ENCODE measurements at places on chromosomes 5 and 9.
A peak's percentile ranks its signal among the peaks of the same experiment; 100 is the strongest.

- no peak for DNase-seq
Measured at GRCh38 chr5:127766676-127767335, 63.6 kb downstream of the CCDC192 start.

DNA sequence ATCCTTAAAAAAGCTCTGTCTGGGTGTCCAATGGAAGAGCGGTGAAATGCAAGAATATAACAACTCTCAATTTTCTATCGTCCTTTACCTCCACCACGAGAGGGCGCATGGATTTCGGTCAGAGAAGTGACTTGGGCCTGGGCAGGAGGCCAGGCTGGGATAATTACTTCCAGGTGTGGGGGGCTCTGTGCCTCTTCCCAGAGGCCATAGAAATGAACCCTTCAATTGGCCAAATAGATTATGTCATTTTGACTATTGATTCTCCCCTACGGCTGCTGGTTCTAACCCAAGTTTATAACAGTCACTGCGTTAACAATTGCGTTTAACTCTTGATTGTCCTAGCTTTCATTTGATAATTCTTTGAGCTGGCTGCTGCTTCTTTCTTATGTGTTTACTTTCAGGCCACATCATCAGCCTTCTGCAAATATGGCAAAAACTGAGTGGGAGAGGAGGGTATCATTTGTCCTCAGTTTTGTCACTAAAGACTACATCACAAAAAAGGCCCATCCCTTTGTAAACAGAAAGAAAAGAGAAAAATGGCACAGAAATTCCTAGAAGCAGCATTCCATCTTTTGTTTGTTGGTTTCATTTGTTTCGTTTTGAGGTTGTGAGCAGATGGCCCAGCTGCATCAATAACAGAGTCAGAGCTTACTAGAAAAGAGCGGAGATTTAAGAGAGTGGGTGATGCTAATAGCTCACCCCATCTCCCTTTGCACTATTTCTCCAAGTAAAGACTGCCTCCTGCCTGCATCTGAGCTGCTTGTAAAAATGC lies 45.4 kb upstream of the ZFR start:
- DNase-seq = peak; percentile 59

- DNase-seq = no peak
Measured at GRCh38 chr9:118366228-118366627, 662.0 kb downstream of the TLR4 start.

DNA sequence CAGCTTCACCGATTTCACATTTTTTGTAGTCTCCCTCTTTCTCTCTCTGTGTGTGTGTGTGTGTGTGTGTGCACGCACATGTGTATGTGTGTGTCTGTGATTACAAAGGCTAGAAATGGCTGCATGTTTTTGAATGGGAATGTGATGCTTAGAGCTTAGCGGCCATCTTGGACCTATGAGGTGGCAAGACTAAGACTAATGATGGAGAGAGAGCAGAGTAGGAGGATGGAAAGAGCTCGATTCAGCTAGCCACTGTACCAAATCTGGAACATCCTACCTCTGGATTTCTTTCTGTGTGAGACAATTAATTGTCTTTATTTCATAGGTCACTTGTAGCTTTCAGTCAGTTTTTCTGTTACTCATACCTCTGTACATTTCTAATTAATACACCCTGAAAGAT lies 205.1 kb downstream of the PCSK1 start:
- DNase-seq = no peak

DNA sequence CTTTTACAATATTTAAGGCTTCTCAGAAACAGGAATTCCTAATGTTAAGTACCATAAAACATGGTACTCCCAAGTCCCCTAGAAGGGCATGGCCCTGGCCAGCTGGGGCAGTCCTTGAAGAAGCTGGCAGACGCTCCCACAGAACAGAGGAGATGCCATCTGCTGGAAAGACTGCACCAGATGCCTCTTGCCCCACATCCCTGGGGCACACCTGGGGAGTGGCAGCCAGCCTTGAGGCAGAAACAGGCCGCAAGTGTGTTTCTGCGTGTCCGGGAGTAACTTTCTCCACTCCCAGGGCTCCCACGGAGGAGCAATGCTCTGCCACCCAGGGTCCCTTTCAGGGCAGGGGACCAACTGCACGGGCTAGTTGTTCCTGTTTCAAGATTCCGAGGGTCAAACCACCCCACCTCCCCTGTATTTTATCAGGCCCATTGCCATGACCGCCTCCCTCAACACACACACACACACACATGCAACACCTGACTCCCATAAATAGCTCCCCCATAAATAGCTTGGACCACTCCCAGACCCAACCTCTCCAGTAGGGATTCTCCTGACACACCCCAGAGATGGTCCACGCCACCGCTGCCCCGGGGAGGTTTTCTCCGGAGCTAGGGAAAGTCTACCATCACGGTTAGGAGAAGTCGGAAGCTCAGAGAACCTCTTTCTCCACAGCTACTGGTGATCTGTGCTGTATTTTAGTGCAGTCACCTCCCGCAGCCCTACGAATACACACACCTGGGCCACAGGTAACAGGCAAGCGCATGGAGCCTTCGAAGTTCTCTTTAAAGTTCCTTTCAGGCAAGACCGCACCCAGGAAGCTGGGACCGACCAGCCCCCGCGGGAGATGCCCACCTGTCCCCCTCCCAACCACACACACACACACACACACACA lies 1.5 kb downstream of the SPOCK1 start:
- no peak for DNase-seq

GRCh38 chr5:143445776-143446175 lies 42.3 kb upstream of the NR3C1 start:
- DNase-seq = no peak
